Calu3 (cell line): ENCODE measurements at places on chromosomes 12 and 14. TPM values are rescaled to one million over a fixed set of nuclear protein-coding genes. Genes with fewer than 3 reads are reported as not detected.

DNA sequence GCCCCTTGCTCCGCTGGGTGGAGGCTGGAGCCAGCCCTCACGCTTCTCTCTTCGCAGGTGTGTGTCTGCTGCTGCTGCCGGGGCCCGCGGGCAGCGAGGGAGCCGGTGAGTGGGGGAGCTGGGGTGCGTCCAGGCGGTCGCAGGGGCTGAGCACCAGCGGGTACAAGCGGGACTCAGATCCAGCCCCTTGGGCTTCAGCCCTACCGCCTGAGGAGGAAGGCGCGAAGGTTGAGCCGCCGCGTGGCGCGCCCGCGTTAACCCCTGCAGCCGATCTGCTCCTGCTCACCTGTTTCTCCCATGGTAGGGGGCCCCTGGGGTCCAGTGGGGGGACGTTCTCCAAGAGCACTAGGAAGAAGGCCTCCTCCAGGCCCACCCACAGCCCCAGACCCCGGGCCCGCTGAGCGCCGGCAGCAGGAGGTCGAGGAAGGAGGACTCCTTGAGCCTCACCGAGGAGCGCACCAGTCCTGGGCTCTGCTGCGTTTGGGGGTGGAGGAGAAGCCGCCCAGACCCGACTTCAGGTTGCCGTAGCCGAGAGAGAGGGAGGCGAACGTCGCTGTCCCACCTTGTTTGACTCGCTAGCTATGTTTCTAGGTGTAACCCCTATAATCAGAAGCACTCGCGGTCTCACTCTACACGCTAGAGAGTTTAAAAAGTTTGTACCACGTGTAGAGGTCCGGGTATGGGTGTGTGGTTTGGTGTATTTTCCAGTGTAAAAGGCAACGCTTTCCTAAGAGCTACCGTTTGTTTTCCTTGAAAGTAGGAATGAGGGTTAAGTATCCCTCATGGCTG, 834 bp downstream of the COCH start:
- peak; percentile 18 for DNase-seq

- no peak for DNase-seq
These were observed 5.5 kb upstream of the PCED1B start for GRCh38 chr12:47073951-47074350.

GRCh38 chr14:61420326-61420725, 98.9 kb downstream of the PRKCH start:
- DNase-seq: no peak

DNA sequence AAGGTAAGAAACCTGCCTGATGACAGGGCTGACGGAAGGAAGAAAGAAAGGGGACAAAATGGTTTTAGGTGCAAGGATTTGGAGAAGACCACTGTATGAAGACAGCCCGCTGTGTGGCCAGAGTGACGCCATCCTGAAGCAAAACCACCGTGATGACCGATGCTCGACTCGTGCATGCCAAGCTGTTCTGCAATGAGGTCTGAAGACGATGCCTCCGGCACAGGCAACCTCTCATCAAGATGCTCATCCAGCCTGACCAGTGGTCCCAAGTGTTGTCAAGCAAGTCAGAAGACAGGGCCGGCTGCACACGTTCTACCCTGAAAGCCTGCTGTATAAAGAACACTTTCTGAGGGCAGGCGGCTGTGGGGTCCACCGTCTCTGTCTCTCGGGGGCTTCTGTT, 34.8 kb downstream of the STX2 start:
- DNase-seq: no peak

DNA sequence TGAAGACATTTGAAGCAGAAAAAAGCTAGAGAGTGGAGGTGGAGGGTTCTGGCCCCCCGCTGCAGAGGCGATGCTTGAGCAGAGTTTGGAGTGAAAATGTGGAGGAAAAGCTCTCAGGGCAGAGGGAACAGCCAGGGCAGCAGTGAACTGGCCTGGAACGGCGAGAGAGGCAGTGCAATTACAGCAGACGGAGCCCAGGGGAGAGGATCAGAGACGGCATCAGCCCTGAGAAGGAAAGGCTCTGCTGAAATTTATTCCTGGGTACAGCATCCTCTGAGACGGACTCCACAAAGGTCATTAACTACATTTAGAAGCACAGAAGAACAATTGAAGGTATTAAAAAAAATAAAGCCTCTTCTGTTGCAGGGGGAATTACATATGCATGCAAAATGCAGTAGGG, 14.2 kb downstream of the STON2 start:
- DNase-seq: no peak

GRCh38 chr12:113103756-113104450, 31.7 kb downstream of the RASAL1 start:
- DNase-seq: no peak

DNA sequence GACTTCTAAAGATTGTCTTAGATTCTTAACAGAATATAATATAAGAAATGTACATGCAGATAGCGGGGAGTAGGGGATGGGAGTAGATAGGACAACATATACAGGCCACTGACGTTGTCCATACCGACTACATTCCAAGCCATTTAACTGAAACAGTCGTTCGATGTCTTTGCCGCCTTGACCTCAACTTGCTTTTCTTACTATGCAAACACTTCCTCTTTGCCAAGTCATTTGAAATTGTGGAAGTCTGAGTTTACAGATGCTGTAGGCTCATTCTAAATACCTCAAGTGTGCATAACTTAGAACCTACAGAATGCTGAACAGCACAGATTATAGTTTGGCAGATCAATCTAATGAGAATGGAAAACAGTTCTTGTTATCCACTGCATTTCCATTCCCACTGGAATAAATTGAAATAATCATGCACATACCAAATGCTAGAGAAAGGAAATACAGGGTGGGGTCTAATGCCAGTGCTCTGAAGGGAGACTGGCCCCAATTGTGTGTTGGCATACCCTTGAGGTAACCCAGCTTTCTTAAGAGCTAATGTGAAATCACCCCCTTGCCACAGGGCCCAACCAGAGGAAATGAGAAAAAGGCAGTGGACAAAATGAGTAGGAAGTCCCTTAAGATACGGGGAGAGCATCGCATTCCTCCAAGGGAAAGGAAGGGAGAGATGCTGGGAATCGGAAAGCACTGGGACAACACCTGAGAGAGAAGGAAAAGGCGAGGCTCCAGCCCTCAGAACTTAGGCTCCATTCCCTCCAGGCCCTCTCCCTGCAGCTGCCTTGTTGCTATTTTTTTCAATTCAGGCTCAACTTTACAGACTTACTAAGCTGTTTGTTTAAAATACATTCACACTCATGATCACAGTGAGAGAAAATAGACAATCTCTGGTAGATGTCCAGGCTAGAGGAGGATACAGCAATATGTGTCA, 380.9 kb upstream of the TMTC1 start:
- no peak for DNase-seq

The PIANP gene
- total RNA-seq: not detected in 2 replicates

The MYF5 gene
- total RNA-seq: not detected in 2 replicates

The WNT1 gene
- not detected in 2 replicates for total RNA-seq

The PRKAG1 gene
- total RNA-seq: 34.2 and 36.9 TPM in 2 replicates

The TAS2R7 gene
- total RNA-seq: not detected in 2 replicates
